GM12878 (cell line): ENCODE measurements at places on chromosomes 3 and 15. TPM values are rescaled to one million over a fixed set of nuclear protein-coding genes. Genes with fewer than 3 reads are reported as not detected.

Gene UROC1
- polyA plus RNA-seq = 0.04 TPM in 1 of 2 replicates, not detected in the other

Gene MEX3B
- 0.13 and 0.28 TPM in 2 replicates for polyA plus RNA-seq

Gene CPNE4
- polyA plus RNA-seq = 0.28 and 0.38 TPM in 2 replicates

Gene MEGF11
- 0.49 and 0.72 TPM in 2 replicates for polyA plus RNA-seq

DNA sequence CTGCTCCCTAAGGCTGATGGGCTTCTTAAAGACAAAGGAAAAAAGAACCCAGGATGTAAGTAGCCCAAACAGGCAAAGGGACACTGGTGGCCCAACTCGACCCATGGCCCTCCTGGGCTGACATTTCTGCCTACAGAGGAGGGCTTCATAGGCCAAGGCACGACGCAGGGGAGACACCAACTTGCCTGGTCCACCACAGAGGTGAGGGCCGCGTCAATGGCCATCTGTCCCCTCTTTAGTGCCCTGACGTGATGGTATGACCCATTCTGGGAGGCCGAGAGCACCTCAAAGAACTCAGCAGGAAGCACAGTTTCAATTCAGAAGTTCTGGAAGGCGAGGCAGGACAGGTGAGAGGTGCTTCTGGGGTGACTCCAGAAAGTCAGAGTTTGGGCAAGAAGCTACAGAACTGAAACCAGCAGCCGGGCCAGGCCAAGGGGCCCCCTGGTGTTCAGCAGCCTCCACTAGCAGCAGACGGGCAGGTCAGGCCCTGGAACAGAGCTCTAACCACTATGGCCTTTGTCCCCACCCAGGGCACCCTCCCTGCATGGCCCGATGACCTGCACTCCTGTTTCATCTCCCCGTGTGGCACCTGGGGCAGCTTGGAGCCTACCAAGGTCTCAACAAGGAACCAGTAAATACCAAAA is 45.1 kb downstream of the HMCES start:
- no peak overlapping the region for H3K4me3 ChIP-seq
- H3K4me1 ChIP-seq = peaks cover 4% of the 10 kb centered on the region; the same call in 1 of the 2 replicates
- no peaks in the 10 kb centered on the region for H3K36me3 ChIP-seq
- no peak for DNase-seq
- no peak overlapping the region for H3K27ac ChIP-seq
- peaks cover 3% of the 10 kb centered on the region; the same call in 1 of the 2 replicates for H3K27me3 ChIP-seq

- H3K27me3 ChIP-seq = no peaks in the 10 kb centered on the region
- no peak for DNase-seq
- no peak overlapping the region for H3K4me3 ChIP-seq
- no peak overlapping the region for H3K27ac ChIP-seq
- peaks cover 6% of the 10 kb centered on the region for H3K36me3 ChIP-seq
These were observed 29.5 kb downstream of the GYG1 start for GRCh38 chr3:149020839-149021252.

DNA sequence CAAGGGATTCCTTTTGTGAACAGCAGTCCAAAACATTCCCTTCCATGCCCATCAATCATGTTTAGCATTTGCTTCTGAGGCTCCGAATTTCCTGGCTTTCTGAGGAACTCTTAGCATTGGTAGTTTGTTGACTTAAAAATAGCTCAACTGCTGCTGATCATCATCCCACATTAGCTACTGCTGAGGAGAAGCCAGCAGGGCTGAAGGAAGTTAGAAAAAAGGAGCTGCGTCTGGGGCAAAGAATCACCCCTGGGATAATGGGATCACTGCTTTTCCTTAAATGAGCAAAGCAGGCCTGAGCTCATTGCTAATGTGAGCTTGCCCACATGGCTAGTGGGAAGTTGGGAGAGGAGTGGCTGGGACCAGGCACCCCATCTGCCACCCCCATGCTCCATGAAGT is 39.8 kb downstream of the CYP19A1 start:
- H3K27ac ChIP-seq = no peak overlapping the region
- no peak overlapping the region for H3K4me3 ChIP-seq
- no peaks in the 10 kb centered on the region; the same call in 1 of the 2 replicates for H3K27me3 ChIP-seq
- no peak for DNase-seq
- no peaks in the 10 kb centered on the region for H3K4me1 ChIP-seq

- H3K27me3 ChIP-seq = no peaks in the 10 kb centered on the region
- H3K36me3 ChIP-seq = no peaks in the 10 kb centered on the region
- no peak for DNase-seq
These were observed 103.7 kb downstream of the FRMD4B start for GRCh38 chr3:69282181-69282580.

GRCh38 chr3:125594581-125595011 is 701 bp downstream of the OSBPL11 start:
- H3K27me3 ChIP-seq = no peaks in the 10 kb centered on the region
- H3K36me3 ChIP-seq = no peaks in the 10 kb centered on the region
- H3K4me1 ChIP-seq = peaks cover 4% of the 10 kb centered on the region; the same call in 1 of the 2 replicates
- H3K4me3 ChIP-seq = peak overlapping the region; percentile 96
- DNase-seq = no peak

DNA sequence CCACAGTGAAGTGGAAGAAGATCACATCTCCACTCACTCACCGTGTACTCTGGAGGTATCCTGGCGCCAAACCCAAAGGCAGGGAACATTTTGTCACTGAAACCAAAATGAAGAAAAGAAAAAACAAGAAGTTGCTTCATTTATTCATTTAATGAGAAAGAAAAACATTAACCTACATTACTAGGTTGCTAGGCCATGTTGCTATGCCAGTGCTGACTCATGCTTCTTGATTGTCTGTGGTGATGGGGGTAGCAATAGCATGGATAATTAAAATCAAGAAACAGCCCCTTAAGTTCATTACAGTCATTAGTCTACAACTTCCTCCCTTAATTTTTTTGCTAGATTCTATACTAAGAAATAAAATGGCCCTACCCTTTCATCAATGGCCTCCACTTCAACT is 52.7 kb upstream of the MRPL3 start:
- DNase-seq = no peak
- H3K4me1 ChIP-seq = peaks cover 18% of the 10 kb centered on the region
- no peak overlapping the region for H3K27ac ChIP-seq
- no peaks in the 10 kb centered on the region for H3K27me3 ChIP-seq

DNA sequence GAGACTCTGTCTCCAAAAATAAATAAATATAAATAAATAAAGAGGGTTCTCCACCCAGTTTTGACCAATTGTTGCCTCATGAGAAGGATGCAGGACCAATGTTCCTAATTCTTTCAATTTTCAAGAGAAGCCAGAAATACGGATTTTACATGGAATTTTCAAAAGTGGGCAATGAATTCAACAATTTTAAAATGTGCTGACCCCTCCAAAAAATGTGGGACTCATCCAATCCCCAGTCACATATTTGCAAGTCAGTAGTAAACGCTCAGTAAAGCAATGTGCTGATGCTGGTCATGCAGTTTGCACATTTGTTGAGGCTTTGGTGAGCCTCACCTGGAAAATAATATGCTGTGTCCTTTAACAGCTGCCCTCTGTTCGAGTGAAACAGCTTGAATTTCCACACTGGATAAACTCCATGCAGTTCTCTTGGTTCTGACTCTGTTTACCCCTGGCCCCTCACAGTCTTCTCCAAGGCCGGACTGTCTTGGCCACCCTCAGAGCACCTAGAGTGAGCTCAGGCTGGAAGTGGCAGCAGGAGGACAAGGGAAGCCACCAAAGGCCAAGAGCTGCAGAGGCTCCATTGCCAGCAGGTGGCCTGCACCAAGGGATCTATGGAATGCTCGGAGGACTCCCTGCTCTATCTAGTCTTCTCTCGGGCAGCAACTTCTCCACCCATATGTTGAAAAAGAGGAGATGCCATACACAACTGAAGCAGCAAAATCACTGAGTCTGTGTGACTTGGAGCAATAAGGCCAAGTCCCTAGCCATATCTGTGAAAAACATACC is 246.8 kb downstream of the UACA start:
- no peak for DNase-seq
- H3K36me3 ChIP-seq = no peaks in the 10 kb centered on the region
- H3K4me1 ChIP-seq = no peaks in the 10 kb centered on the region
- no peak overlapping the region for H3K4me3 ChIP-seq

- H3K4me3 ChIP-seq = no peak overlapping the region
- H3K36me3 ChIP-seq = peaks cover 18% of the 10 kb centered on the region
- no peak for DNase-seq
- H3K27ac ChIP-seq = no peak overlapping the region
These were observed 153.4 kb downstream of the CBLB start for GRCh38 chr3:105715372-105715771.

GRCh38 chr3:28844298-28845005 is 436.4 kb upstream of the RBMS3 start:
- H3K27ac ChIP-seq = no peak overlapping the region
- DNase-seq = no peak
- no peak overlapping the region for H3K4me3 ChIP-seq
- peaks cover 4% of the 10 kb centered on the region for H3K4me1 ChIP-seq
- no peaks in the 10 kb centered on the region for H3K27me3 ChIP-seq

DNA sequence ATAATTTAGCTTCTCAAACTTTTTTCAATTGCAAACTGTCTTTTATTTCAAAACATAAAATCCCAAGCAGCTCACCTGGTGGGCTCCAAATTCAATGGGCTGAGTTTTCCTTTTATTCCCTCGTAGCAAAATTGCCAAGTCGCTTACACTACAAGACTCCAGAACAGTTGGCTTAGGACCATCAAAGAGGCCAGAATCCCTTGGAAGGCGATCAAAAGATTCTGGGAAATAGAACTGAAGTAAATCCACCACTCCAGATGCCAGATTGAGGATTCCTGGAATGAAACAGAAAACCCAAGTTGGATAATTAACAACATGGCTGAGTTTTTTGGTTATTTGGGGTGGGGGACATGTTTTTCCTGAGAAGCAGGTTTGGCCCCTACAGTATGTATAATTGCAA is 87.7 kb upstream of the DCLK3 start:
- no peak for DNase-seq
- no peak overlapping the region for H3K27ac ChIP-seq

DNA sequence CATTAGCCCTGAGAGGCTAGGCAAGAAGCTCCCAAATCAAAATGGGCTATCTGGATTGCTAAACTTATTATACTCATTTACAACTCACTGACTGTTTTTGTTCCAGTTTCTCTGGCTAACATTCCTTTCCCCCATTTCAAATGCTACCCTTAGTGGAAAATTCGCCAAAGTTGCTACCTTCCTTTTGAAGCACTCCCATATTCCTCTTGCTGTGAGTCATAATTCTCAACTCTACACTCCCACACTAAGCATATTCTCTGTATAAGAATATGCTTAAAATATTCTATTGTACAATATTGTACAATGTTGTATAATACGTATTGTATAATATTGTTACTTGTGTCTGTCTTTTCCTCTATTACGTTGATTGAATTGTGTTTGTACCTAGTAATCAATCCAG is 398.6 kb downstream of the PYDC2 start:
- H3K27me3 ChIP-seq = no peaks in the 10 kb centered on the region
- no peak for DNase-seq
- no peak overlapping the region for H3K4me3 ChIP-seq
- H3K36me3 ChIP-seq = no peaks in the 10 kb centered on the region
- H3K27ac ChIP-seq = no peak overlapping the region

GRCh38 chr3:194137506-194138474 is 1.8 kb downstream of the HES1 start:
- H3K4me3 ChIP-seq = peak overlapping the region; percentile 82
- no peaks in the 10 kb centered on the region for H3K36me3 ChIP-seq
- H3K27ac ChIP-seq = peak overlapping the region; percentile 13; the same call in 1 of the 2 replicates
- DNase-seq = no peak
- H3K27me3 ChIP-seq = peaks cover 3% of the 10 kb centered on the region; the same call in 1 of the 2 replicates
